Placental pericyte (primary cell): ENCODE measurements at places on chromosomes 5 and 9. TPM values are rescaled to one million over a fixed set of nuclear protein-coding genes. Genes with fewer than 3 reads are reported as not detected.

Gene SPATA31D4
- total RNA-seq: not detected in 2 replicates

Gene SLC4A9
- not detected in 2 replicates for total RNA-seq

Gene SOHLH1
- not detected in 2 replicates for total RNA-seq

Gene CDO1
- 1.3 and 6.0 TPM in 2 replicates for total RNA-seq

Gene CMBL
- total RNA-seq: 3.6 and 5.7 TPM in 2 replicates

Gene CACFD1
- total RNA-seq: 6.4 and 13.8 TPM in 2 replicates

Gene IFNA2
- total RNA-seq: not detected in 2 replicates

Gene C9orf50
- not detected in 2 replicates for total RNA-seq

Gene SLC34A3
- not detected in 2 replicates for total RNA-seq

Gene SLC6A7
- under 0.01 TPM in 1 of 2 replicates, not detected in the other for total RNA-seq

Gene PTGR1
- 60.3 and 88.4 TPM in 2 replicates for total RNA-seq

Gene PRDM9
- total RNA-seq: not detected in 2 replicates

Gene NRG2
- 0.22 and 1.0 TPM in 2 replicates for total RNA-seq

Gene IL31RA
- total RNA-seq: 2.0 and 7.6 TPM in 2 replicates

Gene BASP1
- total RNA-seq: 155 and 250 TPM in 2 replicates

Gene CCL21
- not detected in 2 replicates for total RNA-seq

Gene PCDHB10
- 0.22 and 0.43 TPM in 2 replicates for total RNA-seq
